Activated T-cell treated with anti-CD3 and anti-CD28 coated beads for 1 hour (primary cell): ENCODE measurements at places on chromosomes 12 and 14.

GRCh38 chr12:119341988-119342387, 7.5 kb downstream of the CCDC60 start:
- no peak for DNase-seq

- DNase-seq: no peak
Observed at GRCh38 chr12:14714437-14714836, 18.0 kb upstream of the GUCY2C start.

DNA sequence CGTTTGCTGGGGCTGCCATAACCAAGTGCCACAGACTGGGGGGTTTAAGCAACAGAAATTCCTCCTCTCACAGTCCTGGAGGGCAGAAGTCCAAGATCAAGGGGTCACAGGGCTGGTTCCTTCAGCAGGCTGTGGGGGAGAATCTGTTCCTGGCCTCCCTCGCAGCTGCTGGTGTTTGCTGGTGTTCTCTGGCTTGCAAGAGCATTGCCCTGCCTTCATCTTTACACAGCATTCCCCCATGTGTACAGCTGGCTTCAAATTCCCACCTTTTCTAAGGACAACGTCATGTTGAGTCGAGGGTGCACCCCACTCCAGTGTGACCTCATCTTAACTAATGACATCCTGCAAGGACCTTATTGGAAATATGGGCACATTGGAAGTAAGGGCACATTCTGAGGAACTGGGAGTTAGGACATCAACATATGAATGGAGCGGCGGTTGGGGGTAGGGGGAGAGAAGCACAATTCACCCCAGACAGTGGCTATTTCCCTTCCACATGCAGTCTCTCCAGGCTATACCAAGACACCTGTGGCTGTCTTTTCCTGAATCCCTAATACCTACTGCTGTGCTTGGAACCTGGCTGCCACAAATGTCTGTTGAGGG, 123.6 kb downstream of the FOXN3 start:
- no peak for DNase-seq

GRCh38 chr14:97336179-97336578, 539.0 kb downstream of the VRK1 start:
- DNase-seq: no peak

- no peak for DNase-seq
Observed at GRCh38 chr12:69318225-69318624, 30.0 kb upstream of the LYZ start.

DNA sequence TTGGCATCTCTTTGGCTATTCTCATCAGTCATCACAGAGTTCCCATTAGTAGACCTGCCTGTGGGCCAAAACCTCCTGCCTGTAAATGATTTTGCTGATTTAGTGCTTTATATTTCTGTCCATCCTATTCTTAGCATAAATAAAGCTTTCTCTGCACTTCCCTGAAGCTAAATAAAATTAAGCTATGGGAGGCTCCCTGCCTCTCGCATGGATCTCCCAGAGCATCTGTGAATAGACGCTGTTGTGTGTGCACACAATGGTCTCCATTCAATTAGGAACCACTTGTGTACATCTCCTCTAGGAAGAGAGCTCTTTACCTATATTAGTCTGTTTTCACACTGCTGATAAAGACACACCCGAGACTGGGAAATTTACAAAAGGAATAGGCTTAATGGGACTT, 80.4 kb downstream of the PPFIBP1 start:
- no peak for DNase-seq

DNA sequence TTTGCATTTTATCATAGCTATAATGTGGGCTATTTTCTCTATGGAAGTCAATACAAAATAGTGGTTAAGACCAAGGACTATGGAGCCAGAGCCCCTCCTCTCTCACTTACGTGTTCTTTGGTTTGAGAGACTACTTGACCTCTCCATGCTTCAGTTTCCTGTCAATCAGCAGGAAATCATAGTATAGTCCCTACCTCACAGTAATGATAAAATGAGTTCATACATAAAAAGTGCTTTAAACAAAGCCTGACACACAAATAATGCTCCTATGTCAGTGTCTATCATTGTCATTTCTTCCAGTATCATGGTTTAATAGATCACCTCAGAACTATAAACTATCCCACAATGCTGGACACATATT, 90.4 kb downstream of the MED13L start:
- DNase-seq: no peak

GRCh38 chr12:6852651-6853354, 853 bp downstream of the USP5 start:
- DNase-seq: no peak

DNA sequence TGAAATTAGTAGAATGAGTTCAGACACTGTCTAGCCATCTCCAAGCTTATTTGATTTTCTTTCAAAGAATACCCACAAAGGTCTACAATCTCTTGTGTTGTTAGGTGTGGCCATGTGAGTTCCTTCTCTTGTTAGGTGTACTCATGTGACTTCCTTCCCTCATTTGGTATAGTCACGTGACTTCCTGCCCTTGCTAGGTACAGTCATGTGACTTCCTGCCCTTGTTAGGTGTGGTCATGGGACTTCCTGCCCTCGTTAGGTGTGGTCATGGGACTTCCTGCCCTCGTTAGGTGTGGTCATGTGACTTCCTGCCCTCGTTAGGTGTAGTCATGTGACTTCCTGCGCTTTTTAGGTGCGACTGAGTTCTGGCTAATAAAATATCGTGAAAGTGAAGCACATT, 179.6 kb downstream of the TMX1 start:
- peak; percentile 3 for DNase-seq

DNA sequence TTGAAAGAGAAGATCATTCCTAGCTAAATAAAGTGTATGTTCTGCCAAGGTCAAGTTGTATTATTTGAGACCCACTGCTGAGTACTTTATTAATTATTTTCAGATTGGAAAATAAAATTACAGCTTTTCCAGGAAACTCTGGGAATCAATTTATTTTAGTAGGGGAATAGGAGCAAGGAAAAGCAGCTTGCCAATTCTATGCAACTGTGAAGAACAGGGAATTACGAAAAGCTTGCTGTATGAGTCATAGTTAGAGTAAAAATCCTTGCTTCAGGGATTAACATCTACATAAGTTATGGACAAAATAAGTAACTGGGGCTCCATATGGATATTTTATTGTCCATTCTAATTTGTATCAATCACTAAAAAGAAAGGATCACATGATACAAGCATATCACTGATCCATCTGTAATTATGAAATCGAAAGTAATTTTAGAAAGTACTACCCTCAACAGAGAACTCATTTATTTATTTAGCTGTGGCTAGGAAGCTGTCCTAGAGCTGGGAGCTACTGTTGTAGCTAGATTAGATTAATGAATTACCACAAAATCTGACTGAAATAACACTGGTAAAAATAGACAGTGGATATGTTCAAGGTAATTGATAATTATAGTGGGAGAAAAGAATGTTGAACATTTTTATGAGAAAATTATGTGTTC, 303.5 kb upstream of the NPAS3 start:
- DNase-seq: no peak

DNA sequence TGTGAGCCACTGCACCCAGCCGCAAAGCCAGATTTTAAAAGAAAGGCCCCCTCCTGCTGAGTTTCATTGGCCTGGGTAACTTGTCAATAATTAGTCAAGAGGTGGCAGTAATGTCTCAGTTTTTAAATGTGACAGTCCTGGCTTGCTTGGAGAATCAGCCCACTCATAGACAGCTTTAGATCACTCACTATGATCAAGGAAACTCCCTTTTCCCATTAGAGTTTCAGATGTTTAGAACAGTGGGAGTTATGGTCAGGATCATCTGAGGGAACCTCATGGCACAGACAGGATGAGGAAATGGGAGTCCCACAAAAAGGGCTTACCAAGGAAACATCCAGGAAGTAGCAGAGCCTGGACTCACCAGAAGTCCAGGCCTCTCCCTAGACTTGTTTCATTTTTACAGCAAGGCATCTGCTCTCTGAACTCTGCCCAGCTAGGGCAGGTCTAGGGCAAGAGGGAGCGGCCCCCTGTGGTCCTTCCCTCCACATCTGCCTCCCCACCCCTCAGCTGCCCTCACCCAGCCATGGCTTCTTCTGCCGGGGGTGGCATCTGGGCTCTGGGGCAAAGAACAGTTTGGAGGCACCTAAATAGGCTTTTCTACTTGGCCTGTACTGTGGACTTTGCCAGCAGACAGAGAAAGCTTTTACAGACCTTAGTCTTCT, 11.2 kb downstream of the BCL2L14 start:
- DNase-seq: no peak

GRCh38 chr12:12480074-12480473, 82.6 kb downstream of the DUSP16 start:
- DNase-seq: no peak

DNA sequence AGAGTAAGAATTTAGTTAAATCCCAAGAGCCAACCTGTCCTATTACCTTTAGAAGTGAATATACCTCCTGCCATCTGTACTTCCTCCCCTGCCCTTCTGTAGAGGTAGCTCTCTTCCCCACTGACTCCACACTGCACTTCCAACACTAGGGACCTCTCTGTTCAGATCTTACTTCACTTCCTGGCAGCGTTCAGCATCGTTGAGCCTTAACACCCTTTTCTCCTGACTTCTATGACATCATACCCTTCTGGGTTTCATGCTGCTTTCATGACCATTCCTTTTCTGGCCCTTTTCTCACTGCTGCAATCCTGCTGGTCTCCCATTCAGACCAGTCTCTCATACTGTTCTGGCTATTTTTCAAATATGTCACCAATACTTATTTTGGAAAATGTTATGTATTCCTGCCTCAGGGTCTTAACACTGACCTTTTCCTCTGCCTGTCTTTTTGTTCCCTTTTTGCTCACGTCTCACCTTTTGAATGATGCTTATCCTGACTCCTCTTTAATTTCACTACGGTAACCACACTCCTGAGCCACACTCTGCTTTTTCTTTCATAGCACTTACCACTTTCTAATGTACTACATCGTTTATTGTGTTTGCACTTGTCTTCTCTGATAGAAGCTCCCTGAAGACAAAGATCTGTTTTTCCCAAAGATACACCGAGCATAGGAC, 67.6 kb downstream of the PLEKHA5 start:
- DNase-seq: no peak
